SJSA1 (cell line): ENCODE measurements at places on chromosomes 3 and 15. TPM values are rescaled to one million over a fixed set of nuclear protein-coding genes. Genes with fewer than 3 reads are reported as not detected.

- DNase-seq: no peak
These were observed 61.8 kb downstream of the GLDN start for GRCh38 chr15:51403072-51403878.

GRCh38 chr3:113018536-113019181 lies 27.9 kb downstream of the GTPBP8 start:
- no peak for DNase-seq

- DNase-seq: no peak
These were observed 164.3 kb upstream of the LPP start for GRCh38 chr3:187989575-187990153.

DNA sequence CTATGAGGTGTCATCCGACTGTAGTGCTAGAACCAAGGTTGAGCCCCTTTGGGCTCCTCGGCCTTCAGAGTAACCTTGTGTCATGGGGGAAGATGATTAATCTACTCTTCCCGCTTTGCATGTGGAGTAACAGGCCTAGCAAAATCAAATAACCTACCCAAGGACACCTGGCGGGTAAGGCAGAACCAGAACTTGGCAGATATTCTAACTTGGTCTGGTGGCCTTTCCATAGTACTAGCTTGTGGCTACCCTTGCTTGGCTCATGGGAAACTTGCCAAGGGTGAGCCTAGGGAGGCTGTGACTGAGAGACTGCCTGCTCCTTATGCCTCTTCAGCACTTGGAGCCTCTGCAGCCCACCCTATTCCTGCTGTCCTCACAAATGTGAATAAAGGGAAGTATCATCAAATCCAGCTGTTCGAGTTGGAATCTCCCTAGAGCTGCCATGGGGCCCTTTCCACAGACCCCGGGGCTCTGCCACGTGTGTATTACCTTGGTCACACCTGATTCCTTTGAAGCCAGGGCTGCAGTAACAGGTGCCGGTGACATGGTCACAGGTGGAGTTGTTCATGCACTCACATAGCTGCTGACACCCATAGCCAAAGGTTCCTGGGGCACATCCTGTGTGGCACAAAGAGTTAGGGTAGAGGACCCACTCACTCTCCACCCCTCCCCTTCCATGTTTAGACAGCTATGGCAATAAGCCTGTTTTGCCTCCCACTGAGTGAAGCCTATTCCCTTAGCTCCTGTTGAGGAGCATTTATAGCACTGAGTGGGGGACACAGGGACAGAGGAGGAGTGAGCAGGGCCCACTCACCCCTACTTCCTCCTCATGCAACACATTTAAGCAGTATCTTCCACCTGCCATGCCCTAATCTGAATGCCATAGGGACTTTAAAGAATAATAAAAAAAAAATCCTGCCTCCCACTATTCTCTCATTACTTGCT lies 46.0 kb downstream of the RAB11A start:
- DNase-seq: no peak

The SRP14 gene
- total RNA-seq: 355 and 405 TPM in 2 replicates

DNA sequence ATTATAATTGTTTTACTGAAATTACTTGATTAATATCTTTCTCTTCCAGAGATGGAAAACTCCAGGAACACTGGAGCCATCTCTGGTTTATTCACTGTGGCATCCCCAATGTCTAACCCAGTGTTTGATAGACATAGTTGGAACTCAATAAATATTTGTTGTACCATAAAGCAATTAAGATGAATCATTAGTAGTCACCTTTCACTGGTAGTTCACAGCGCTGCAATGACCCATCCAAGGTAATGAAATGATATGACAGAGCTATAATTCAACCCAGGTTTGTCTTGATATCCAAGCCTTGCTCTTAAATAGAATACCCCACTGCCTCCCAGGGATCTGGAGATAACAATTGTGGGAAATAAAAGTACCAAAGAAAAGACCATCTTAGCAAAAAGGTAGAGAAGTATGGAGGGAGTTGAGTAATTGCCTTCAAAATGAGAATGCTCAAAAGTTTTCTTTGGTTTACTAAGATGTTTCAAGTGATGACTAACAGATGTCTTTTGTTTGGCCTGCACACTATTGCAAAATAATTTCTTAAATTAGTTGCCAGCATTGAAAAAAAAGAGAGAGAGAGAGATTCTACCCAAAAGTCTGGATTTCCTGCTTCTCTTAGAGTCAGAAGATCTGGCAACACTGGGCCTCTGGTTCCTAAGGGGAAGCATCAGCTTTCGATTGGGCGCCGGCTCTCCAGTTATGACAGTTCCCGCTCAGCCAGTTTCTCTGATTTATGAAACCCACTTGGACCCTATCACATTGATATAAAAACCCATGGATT lies 348.5 kb downstream of the ERC2 start:
- DNase-seq: peak; percentile 12

The CLSTN2 gene
- total RNA-seq: 0.05 TPM in 1 of 2 replicates, not detected in the other

DNA sequence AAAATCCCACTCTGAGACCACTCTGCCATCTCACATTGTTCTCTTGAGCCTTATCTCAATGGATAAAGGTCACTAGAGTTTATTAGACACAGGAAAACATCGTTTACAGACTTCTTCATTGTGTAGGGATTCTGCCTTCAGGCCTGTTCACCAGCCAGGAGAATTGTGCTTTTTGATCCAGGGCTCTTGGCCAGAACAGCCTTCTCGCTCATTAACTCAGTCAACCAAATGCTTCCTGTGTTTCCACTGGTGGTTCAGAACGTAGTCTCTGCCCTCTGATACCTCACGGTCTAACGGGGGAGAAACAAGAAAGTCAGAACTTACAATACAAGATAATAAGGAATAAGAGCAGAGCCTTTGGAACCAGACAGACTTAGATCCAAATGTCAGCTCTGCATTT lies 54.2 kb upstream of the TSEN2 start:
- DNase-seq: no peak
